ENCODE measurements at places on chromosomes 11 and 22.
A peak's percentile ranks its signal among the peaks of the same experiment; 100 is the strongest.

DNA sequence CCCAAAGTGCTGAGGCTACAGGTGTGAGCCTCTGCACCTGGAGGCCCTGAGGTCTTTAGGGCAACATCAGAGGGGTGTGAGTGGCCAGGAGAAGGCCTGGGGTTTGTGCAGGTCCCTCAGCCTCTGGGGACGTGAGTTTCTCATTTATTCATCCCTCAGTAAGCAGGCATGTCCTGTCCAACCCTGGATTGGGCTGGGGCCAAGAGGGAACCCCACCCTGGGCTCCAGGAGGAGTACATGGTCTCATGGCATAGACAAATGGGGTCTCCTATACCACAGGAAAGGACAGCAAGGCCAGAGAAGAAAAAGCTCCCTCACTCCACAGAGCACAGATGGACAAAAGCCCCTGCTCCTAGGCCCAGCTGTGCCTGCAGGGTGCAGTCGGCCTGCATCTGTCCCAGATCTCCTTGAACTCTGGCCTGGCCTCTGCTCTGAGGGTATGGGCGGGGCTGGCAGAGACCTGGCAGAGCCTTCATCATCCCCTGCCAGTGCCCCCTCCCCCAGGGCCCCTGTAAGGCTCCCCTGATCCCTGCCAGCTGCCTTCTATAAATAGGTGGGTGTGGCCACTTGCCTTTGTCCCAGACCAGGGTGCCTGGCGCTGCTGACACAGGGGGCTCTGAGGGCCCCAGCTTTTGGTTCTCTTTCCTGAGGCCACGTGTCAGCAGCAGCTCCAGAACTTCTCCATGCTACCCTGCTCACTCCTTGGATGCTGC is 34.6 kb downstream of the A4GALT start:
- DNase-seq = no peak

GRCh38 chr11:93113824-93114223 is 84.0 kb downstream of the SLC36A4 start:
- no peak for DNase-seq

DNA sequence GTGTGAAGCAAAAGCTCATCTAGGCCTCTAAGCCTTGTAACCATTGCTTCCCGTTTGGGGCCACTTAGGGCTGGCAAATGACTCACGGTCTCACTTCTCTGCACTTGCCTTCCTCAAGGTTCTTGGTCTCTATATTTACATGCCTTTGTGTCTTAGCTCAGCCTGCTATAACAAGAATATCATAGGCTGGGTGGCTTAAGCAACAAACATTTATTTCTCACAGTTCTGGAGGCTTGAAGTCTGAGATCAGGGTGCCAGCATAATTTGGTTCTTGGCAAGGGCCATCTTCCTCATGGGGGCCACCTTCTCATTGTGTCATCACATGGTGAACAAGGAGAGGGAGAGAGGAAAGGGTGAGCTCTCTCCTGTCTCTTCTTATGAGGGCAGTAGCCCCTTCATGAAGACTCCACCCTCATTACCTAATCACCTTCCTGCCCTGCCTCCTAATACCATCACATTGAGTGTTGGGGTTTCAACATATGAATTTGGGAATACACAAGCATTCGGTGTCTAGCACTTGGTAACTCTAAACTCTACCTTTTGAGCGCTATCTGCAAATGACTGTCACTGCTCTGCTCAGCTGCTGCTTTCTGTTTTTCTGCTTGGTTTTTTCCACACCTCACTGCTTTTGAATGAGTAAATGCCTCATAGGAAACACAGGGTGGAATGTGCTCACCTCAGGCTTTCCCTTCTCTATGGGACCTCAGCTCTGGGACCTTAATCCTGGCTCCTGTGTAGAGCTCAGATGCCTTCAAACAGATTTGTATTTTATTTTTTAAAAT is 16.2 kb upstream of the ME3 start:
- no peak for DNase-seq

DNA sequence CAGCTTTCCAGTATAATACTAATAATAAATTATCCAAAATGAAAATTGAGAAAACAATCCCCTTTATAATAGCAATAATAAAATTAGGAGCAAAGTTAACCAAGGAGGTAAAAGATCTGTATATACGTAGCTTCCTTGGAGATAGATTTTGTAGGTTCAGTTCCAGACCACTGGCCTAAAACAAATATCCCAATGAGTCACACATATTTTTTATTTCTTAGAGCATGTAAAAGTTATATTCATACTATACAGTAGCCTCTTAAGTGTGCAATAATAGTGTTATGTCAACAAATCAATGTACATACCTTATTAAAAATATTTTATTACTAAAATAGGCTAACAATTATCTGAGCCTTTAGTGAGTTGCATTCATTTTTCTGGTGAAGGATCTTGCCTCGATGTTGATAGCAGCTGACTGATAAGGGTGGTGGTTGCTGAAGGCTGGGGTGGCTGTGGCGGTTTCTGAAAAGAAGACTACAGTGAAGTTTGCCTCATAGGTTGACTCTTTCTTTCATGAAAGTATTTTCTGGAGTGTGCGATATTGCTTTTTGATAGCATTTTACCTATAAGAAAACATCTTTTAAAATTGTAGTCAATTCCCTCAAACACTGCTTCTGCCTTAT is 178.5 kb downstream of the ARHGAP42 start:
- peak; percentile 62 for DNase-seq

DNA sequence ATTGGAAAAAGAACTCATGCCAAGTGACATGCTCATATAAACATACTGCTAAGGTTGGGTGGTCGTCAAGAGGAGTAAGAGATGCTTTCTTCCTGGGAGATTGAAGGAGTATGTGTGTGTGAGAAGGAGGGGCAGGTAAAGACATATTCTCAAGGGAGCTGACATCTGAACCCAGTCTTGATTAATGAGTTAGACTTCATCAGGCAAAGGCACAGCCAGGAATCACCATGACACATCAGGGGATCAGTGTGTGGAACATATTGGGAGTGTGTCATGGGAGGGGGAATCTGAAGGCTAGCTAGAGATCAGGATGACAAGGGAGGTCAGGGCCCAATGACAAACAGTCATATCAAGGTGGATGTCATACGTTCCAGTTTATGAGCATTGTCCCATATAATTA is 14.9 kb downstream of the CNTF start:
- no peak for DNase-seq

- DNase-seq = no peak
Measured at GRCh38 chr11:117559698-117560097, 232.0 kb downstream of the CEP164 start.

GRCh38 chr11:6556139-6556949 is 47.1 kb downstream of the RRP8 start:
- no peak for DNase-seq

DNA sequence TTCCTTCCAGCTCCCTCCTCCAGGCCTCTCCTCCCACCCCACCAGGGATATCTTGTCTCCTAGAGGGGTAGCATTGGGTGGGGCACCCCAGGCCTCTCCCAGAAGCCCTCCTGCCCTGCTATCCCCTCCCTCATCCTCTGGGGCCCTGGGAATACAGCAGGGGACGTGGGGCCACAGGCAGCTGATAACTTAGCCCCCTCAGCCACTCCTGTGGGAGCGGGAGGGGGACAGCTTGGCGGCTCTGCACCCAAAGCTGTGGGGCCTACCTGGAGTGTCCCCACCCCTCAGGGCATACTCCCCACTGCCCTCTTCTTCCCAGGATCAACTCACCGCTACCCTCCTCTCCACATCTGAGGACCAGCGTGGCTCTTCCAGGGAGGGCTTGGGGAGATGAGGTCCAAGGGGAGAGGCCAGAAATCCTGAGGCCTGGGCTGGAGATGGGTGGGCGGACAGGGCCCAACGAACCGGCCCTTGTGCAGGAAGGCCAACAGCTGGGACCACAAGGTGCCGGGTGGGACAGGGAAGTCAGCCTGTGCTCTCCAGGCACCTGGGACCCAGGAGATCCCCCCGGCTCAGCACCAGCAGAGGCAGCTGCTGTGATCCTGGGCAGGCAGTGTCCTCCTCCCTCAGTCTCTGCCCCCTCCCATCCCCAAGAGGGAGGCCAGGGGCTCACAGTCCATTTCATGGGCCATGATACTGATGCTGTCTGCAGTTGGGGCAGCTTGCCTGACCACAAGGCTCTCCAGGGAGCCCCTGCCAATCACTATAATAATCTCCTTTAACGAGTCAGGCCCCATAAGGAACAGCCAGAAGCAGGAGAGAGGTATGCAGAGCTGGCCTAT is 23.2 kb downstream of the NEAT1 start:
- peak; percentile 18 for DNase-seq

DNA sequence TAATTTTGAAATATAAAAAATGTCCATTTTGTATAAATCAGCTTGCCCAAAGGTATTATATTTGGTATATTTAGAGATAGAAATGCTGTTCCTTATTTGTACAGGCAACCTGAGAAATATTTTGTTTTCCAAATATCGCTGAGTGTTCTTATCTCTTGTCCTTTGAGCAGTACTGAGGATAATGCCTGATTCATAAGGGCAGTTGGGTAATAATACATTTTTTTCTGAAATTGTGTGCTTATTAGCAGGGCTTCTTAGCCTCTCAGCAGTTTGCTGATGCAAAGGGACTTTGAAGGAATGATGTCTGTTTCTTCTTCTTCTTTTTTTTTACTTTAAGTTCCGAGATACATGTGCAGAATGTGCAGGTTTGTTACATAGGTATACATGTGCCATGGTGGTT is 69.1 kb downstream of the LDLRAD3 start:
- DNase-seq = no peak

- no peak for DNase-seq
Measured at GRCh38 chr11:12698048-12698447, 23.8 kb downstream of the TEAD1 start.

DNA sequence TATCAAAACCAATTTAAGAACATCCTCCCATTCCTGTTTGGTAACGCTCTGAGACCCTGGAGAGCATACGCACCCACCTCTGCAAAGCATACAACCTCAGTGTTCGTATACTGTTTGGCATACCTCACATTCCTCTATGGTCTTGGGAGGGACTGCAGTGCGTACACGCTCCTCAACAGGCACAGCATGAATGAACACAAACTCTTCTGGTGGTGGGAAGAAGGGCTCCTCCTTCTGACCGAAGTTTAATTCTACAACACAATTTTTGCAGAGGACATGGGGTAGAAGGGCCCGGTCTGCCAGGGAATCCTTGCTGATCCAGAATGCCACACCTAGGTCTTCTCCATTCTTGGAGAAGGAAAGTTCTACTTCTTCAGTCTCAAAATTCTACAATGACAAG is 5.3 kb downstream of the HNRNPUL2 start:
- peak; percentile 40 for DNase-seq

DNA sequence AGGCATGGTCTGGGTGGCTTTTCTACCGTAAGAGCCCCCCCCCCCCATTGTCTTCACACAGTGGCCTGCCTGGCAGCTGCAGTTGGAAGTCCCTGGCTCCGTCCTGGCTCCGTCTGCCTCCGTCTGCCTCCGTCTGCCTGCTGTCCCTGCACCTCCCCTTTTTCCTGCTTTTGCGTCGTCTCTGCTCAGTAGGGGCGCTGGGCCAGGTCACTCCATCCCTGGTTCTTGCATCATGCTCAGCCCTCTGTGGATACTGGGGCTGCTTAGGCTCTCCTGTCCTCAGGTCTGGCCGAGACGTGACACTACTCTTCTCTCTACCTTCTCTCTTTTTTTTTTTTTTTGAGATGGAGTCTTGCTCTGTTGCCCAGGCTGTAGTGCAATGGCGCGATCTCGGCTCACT is 27.8 kb downstream of the AP2A2 start:
- no peak for DNase-seq

- DNase-seq = no peak
Measured at GRCh38 chr11:235609-235996, 539 bp downstream of the SIRT3 start.
